Activated naive CD4-positive, alpha-beta T cell treated with Interleukin-2 at 50 U/mL for 16 hours (primary cell): ENCODE measurements at places on chromosomes 2 and 18.

DNA sequence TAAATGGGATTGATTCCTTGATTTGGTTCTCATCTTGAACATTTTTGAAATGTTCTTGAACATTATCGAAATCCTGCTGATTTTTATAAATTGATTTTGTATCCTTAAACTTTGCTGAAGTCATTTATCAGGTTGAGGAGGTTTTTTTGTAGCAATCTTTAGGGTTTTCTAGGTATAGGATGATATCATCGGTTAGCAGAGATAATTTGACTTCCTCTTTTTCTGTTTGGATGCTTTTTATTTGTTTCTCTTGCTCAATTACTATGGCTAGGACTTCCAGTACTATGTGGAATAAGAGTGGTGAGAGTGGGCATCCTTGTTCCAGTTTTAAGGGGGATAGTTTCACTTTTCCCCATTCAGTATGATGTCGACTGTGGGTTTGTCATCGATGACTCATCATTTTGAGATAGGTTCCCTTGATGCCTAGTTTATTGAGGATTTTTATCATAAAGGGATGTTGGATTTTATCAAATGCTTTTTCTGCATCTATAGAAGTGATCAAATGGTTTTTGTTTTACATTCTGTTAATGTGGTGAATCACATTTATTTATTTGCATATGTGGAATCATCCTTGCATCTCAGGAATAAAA, 201.5 kb upstream of the ZSWIM2 start:
- DNase-seq: no peak

DNA sequence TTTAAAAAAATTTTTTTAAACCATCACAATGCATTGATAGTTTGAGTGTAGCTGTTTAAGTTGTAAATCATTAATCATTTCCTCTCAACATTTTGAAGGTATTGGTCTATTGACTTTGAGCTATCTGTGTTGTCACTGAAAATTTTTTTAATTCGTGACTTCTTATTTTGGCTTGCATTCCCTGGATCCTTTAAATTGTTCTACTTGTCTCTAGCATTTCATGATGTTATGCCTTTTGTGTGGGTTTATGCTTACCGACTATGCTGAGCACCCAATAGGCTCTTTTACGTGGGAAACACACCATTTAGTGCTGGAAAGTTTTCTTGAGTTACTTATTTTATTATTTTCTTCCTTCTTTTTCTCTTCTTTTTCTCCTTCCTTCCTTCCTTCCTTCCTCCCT, 31.2 kb upstream of the NXPH2 start:
- DNase-seq: no peak

- peak; percentile 19 for DNase-seq
Measured at GRCh38 chr2:20781656-20782265, 41.1 kb downstream of the LDAH start.

GRCh38 chr2:119693567-119693966, 14.6 kb downstream of the TMEM177 start:
- no peak for DNase-seq

DNA sequence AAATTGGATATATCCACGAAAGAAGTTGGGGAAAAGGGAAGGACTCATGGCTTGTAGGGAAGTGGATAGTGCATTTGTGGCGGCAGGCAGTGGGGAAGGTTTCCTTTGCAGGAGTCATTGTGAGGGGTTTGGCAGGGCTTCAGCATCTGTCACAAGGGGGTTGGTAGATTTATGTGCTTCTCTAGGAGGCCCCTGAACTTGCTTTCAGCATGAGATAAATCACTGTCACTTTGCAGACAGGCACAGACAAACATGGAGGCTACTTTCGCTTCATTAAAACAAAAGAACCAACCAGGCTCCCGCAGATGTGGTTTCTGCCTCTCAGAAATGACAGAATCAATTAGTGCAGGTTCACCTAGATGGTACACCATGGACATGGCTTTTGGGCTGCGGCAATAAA, 340.7 kb downstream of the TGIF1 start:
- DNase-seq: no peak

DNA sequence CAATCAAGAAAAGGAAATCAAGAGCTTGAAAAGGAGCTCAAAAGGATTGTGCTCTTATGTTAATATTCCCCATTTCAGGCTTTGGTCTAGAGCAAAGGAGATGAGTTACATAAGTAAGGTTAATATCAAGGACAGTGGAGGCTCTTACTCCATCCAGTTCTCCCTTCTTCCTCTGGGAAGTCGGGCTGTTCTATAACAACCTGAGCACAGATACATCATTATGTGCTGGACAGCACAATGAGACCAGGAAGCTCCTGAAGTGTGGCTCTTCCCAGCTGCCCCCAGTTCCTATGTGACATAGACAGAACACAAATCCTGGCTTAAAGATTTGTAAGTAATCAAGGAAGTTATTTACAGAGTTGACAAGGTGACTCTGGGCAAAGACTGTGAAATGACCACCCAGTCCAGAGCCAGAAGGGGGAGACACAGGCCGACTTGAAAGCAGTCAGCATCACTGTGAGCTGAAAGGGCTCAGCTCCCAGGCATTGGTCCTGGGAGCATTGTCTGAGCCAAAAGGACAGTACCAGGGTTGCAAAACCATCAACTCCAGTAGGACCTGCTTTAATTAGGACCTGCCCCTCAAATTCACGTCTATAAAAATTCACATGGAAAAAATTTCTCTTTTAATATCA, 917.6 kb upstream of the ACVR2A start:
- peak; percentile 3 for DNase-seq

DNA sequence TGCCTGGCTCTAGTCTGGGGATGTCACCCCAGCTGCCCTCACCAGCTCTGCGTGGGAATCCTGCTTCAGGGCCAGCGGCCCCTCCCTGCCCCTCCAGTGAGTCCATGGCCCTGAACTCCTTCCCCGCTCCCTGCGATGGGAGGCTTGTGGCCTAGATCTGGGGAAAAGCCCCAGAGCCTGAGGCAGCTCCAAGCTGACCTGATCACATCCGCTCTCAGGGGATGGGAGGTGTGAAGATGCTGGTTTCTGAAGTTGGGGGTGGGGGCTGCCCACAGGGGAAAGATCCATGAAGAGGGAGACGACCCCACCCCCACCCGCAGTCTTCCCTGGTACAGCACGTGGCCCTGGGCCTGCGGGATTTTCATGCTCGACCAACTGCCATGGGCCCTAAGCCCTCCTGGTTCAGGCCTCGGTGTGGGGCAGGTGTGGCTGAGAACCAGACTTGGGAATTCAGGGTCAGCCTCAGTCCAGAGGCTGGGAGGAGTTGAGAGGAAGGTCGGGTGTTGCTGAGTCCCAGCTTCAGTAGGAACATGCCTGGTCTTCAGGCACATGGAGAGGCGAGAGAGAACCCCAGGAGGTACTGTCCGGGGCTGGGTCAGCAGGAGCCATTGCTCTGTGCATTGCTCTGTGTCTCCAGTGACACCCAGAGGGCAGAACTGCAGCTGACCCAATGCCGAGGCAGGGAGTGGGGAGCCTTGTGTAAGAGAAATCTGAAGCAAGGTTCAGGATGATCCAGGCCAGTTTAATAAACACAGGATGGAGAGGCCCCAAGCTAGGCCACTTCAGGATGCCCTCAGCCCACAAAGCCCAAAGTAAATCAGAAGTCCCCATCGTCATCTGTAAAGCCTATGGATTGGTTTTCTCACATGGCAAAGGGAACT, 115.1 kb downstream of the CAPN13 start:
- DNase-seq: no peak

- DNase-seq: peak; percentile 46
Measured at GRCh38 chr2:181123798-181124231, 143.4 kb downstream of the UBE2E3 start.

DNA sequence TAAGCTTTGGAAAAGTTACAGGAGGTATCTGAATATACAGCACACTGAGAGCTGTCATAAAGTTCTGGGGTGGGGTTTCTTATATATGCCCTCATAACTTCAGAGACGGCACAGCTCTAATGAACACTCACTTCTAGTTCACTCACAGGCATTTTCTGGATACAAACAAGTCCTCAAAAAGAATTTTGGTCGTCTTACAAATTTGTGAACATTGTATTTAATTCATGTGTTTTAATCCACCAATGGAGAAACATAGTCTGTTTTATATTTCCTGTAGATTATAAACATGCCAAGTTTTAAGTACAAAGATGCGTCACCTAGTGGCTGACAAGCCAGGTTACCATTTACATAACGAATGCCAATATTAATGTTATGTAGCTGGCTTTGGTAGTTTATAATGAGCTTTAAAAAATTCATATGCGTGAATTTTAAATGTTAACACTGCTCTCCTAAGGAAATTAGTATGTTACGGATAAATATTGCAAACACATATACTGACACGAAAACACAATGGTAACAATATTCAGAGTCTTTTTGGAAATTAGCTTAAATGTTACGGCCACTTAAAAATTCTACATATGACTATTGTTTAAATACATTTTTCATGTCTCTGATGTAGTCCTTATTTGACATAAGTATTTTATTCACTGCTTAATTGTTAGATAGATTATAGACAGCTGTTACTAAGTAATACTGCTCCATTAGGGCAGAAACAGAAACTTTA, 2.5 kb downstream of the COL3A1 start:
- no peak for DNase-seq
